ENCODE measurements at places on chromosomes 7 and 10.
A peak's percentile ranks its signal among the peaks of the same experiment; 100 is the strongest.

GRCh38 chr7:131607291-131608115 is 51.1 kb upstream of the PODXL start:
- no peak for DNase-seq

DNA sequence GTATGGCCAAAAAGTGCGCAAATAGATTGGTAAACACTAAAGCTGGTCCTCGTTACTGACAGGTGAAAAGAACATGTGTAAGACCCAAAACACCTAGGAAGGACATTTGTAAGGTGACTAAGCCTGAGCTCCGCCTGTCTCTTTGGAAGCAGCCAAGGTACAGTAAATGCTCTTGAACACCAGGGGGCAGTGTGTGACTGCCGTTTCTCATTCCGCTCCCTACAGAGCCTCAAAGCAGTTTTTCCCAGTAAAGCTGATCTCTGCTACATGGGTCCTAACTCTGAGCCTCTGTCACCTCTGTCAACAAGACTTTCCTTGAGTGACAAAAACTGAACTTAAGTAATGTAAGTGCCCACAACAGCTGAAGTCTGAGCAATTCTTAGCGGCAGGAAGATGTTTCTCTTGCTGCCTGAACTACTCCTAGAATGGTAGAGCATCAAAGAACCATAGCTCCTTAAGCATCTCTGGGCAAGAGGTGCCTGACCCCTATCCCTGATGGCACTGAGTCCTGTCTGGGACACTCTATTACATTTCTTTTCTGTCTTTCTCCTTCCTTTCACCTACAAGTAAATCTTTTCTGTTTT is 238.0 kb upstream of the INHBA start:
- DNase-seq: peak; percentile 76

DNA sequence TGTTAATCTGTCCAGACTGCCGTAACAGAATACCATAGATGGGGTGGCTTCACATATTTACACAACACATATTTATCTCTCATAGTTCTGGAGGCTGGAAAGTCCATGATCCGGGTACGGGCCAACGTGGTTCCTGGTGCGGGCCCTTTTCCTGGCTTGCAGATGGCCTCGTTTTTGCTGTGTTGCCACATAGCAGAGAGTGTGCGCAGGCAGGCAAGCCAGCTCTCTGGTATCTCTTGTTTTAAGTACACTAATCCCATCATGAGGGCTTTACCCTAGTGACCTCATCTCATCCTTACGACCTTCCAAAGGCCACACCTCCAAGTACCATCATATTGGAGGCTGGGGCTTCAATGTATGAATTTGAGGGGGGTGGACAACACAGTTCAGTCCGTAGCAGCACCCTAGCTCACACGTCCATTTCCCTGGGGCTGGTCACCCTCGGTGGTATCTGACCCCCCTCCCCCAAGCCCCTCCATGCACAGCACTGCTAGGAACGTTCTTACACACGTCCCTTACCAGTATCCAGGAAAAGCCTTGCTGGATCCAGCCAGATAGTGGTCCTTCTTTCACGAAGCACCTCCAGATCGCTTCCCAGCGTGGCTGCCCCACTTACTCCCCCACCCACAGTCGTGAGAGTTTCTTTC is 21.5 kb downstream of the CUX1 start:
- no peak for DNase-seq

GRCh38 chr7:111528331-111528730 is 34.0 kb downstream of the IMMP2L start:
- peak; percentile 8 for DNase-seq

- peak; percentile 82 for DNase-seq
Measured at GRCh38 chr10:132396494-132397035, 435 bp upstream of the PWWP2B start.

Measured in OCI-M1 (cell line).